ENCODE measurements at places on chromosomes 4 and X. TPM values are rescaled to one million over a fixed set of nuclear protein-coding genes. Genes with fewer than 3 reads are reported as not detected.

GRCh38 chr4:109957227-109957626, 44.5 kb downstream of the EGF start:
- no peak for DNase-seq

DNA sequence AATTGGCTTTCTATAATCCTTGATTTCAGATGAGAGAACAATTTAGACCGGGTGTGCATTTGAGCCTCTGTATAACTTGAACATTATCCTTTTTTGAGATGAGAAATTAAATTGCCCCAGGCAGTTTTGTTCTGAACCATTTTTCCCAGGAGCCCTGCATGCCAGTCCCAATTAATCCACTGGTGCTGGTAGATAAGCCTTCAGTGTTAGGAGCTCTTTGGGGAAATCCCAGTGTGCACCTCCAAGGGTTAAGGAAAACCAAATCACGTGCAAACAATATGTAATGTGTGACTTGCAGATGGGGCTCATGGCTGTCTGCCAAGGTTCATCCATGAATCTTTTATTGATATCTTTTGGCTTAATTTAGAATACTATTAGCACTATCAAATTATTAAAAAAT, 43.2 kb downstream of the KIT start:
- no peak for DNase-seq

GRCh38 chrX:102837847-102838246, 99.2 kb upstream of the RAB40AL start:
- DNase-seq = no peak

Gene CT45A10
- total RNA-seq = not detected
